ENCODE measurements at places on chromosomes 1 and 21. TPM values are rescaled to one million over a fixed set of nuclear protein-coding genes. Genes with fewer than 3 reads are reported as not detected.

DNA sequence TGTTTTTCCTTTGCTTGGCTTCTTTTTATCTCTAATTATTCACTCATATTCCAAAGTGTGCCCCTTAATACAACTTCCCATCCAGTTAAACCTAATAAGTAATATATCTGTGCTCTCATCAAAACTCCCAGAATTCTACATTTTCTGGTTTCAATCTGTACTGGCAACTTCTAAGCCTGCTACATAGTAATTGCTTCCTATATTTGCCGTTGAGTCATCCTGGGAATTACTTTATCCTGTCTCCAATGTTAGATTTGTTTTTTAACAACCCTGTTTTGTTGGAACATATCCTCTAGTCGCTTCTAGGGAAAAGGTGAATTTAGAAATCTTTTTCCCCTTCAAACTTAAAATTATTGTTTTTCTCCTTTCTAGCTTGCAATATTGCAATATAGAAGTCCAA is 620.5 kb upstream of the PKN2 start:
- ATAC-seq: no peak

GRCh38 chr1:108570998-108571401 is 11.1 kb downstream of the EEIG2 start:
- no peak for ATAC-seq

DNA sequence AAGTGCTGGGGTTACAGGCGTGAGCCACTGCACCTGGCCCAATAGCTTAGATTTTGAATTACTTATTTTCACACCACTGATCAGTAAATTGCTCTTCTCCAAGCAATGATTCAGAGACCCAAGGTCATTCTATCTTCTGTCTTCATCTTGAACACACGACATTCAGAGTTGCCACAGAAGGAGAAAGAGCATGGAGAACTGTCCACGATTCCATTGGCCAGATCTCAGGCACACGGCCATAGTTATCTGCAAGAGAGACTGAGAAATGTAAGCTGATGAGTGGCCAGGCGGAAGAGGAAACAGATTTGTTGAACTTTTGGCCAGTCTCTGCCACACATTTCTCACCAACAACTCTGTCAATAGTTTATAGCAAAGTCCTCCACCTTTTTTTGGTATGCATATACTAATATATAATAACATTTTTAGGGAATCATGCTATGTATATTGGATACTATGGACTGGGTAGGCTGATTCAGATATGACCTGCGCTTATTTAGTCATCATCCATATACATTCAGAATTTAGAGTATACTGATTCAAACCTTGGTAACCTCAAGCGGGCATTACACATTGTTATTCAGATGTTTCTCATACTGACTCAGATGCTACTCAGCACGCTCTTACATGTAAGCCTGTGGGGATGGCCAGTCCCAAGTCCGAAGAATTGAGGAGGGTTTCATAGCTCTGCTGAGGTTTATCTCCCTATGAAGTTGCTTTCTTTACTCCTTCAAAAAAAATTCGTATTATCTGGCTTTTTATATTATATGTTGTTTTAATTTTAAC is 25.5 kb upstream of the CAP1 start:
- ATAC-seq: peak; percentile 99

DNA sequence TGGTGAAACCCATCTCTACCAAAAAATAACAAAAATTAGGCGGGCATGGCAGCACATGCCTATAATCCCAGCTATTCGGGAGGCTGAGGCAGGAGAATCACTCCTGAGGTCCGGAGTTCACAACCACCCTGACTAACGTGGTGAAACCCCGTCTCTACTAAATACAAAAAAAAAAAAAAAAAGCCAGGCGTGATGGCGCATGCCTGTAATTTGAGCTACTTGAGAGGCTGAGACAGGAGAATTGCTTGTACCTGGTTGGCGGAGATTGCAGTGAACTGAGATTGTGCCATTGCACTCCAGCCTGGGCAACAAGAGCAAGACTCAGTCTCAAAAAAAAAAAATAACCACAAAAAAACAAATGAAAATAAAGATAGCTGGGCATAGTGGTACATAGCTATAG is 42.3 kb downstream of the CC2D1B start:
- ATAC-seq: no peak

- no peak for ATAC-seq
Measured at GRCh38 chr21:43299441-43300277, 127.3 kb downstream of the SIK1 start.

DNA sequence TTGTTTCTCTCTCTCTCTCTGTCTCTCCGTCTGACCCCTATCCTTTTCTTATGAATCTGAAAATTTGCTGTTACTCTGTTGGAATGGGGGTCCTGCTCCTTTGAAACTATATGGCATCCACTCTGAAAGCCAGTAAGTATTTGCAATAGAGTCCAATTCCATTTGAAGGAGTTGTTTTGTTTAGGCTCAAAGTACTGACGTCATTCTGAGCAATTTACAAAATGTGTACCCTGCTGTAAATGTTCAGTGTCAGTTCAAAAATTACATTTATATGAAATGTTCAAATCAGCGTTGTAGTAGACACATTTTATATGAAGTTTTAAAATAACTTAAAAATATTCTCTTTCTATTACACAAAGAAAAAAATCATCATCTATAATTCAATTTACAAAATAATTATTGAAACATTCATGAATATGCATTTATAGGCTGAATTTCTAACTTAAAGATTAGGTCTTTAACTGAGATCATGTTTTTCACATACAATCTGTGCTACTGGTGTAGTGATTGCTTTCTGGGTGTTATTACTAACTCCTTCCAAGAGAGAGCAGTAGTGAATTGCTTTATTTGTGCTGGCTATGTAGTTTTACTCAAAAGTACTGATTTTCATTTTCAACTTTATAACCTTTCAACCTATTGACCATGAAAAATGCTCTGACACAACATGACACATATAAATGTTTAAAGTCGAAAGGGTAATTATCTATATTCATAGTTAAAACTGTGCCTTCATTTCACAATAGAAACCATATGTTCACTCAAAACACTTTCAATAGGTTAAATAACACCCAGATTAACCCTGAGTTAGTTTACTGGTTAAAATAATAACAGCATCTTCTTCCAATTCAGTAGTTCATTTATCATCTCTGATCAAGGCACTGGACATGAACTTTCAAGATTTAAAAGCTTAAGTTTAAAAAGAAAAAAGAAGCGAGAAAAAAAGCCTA is 253.1 kb upstream of the ADGRL4 start:
- no peak for ATAC-seq

GRCh38 chr1:210200124-210200736 is 32.4 kb upstream of the SERTAD4 start:
- no peak for ATAC-seq

DNA sequence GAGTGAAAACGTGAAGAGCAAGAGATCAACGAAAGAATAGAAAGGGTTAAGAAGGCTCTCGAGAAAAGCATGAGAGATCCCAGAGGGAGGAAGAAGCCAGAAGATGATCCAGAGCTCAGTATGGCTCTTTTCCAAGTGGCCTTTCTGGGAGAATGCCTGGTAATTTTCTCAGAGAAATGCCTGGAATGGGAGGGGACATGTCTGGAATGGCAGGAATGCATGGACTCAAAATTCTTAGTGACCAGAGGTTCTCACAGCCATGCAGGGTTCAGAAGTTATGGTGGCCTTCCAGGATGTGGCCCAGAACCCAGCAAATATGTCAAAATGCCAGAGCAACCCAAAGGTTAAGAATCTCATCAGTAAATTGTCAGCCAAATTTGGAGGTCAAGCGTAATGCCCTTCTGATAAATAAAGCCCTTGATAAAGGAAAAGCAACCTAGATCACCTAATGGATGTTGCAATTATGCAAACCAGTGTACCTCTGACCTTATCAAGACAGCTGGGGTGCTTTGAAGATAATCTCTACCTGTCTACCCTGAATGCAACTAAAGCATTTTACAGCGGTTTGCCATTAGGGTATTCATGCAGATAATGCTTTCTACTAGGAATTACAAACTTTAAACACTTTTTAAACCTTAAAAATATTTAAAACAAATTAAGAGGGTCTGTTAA is 53.1 kb downstream of the NBPF6 start:
- no peak for ATAC-seq

DNA sequence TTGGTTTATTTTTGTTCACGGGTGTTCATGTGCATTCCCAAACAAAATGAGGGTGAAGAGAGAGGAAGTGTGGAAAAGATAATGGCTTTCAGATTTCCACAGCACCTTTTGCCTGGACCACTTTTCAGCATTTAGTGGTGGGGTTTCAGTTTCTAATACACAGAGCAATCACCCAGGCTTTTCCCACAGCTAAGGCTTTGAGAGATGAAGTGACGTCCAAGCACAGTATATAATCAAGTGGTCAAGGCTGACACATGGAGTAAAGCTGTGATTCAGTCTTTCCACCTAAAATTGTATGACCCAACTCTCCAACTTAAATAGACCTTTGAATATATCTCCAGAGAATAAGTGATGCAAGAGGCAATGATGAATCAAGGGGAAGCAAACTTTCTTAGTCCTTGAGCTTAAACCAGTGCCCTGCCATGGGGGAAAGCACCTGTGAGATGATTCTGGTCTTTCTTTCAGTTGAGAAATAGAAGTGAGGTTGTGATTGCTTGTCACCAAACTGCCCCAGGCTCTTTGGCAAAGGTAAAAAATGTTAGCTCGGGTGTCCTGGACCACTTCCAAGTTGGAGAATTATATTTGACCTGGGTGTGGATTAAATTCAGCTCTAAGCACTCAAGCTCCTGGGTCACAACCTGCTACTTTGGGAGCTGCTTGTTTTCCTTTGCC is 2.4 kb upstream of the PIK3R3 start:
- no peak for ATAC-seq

DNA sequence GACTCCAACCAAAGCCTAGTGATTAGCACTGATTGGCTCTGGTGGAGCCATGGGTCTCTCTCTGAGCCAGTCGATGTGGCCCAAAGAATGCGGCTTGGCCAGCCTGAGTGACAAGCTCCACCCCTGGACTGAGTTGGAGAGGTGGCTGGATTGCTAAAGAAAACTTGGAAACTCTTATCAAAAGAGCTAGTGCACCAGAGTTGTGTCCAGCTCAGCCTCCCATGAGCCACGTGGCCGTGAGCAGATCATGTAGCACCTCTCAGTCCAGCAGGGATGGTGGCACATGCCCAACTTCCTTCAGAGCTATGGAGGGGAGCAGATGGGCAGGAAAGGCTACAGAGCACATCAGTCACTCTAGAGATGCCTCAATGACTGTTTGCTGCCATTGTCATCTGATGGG is 142.8 kb upstream of the VAMP3 start:
- no peak for ATAC-seq

GRCh38 chr1:52403566-52404115 is 582 bp downstream of the ORC1 start:
- ATAC-seq: peak; percentile 68

- ATAC-seq: no peak
Measured at GRCh38 chr21:25467896-25468295, 139.4 kb downstream of the MRPL39 start.

VAMP4 gene
- 16.3 TPM for total RNA-seq

BRWD1 gene
- total RNA-seq: 27.7 TPM

Measured in activated T-helper 17 cell treated with anti-CD3 and anti-CD28 coated beads, Interleukin-2, amount 50 U/mL, for 72 hours (primary cell).